ENCODE measurements at places on chromosomes 16 and 17.

DNA sequence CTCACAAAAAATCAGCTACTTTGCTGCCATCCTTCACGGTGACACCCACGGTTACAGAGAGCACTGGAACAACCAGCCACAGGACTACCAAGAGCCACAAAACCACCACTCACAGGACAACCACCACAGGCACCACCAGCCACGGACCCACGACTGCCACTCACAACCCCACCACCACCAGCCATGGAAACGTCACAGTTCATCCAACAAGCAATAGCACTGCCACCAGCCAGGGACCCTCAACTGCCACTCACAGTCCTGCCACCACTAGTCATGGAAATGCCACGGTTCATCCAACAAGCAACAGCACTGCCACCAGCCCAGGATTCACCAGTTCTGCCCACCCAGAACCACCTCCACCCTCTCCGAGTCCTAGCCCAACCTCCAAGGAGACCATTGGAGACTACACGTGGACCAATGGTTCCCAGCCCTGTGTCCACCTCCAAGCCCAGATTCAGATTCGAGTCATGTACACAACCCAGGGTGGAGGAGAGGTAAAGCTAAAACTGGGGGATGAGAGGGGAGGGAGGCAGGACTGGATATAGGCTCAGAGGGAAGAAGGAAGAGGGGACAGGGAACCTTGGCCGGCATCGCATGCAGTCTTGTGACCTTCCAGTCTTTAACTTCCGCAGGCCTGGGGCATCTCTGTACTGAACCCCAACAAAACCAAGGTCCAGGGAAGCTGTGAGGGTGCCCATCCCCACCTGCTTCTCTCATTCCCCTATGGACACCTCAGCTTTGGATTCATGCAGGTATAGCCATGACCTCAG lies 581 bp downstream of the CD68 start:
- DNase-seq: no peak

GRCh38 chr16:13902677-13903076 lies 17.3 kb upstream of the ERCC4 start:
- peak; percentile 58 for DNase-seq

DNA sequence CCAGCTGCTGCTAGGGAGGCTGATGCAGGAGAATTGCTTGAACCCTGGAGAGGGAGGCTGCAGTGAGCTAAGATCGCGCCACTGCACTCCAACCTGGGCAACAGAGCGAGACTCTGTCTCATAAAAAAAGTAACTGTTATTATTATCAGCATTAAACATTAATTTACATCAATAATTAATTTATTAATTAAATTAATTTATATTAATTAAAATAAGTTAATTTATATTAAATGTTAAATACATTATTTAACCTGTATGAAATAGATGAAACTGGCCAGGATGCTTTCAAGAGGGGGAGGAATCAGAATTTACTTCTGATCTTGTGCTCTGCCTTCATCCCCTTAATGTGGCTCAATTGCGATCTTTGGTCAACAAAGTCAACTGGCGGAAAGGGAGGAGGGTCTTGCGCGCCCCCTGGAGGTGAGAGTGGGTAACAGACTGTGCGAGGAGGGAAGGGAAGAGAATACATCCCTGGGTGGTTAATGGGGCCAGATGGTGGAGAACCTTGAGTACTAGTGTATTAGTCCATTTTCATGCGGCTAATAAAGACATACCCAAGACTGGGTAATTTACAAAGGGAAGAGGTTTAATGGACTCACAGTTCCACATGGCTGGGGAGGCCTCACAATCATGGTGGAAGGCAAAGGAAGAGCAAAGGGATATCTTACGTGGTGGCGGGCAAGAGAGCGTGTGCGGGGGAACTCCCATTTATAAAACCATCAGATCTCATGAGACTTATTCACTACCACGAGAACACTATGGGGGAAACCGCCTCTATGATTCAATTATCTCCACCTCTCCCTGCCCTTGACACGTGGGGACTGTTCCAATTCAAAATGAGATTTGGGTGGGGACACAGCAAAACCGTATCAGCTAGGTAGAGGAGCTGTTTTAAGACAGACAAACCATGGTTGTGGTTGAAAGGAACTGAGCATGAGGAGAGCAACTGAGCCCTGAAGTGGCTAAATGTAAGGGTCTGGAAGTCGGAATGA lies 15.7 kb upstream of the CPPED1 start:
- DNase-seq: no peak

DNA sequence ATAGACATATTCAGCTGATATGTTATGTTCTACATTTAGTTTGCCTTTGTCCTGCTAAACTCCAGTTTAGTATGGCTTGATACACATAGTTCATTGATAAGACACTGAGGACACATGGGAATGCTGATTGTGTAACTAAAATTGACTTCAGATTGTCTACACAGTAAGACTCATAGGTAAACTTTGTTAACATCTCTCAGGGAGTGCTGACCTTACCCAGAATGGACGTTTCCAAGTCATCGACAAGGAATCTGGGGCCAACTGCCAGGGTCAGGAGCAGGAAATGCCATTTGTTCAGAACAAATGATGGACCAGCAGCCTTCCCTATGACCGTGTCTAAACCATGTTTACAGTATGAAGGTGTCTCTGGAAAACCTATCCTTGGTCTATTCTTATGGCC lies 58.7 kb downstream of the DYNLRB2 start:
- peak; percentile 52 for DNase-seq

GRCh38 chr17:17606416-17607000 lies 15.0 kb upstream of the PEMT start:
- no peak for DNase-seq

- peak; percentile 3 for DNase-seq
These were observed 62.9 kb upstream of the CPHXL start for GRCh38 chr16:75789237-75789636.

All from skeletal muscle cell (primary cell).